ENCODE measurements at places on chromosomes 3 and 15. TPM values are rescaled to one million over a fixed set of nuclear protein-coding genes. Genes with fewer than 3 reads are reported as not detected.

SI gene
- not detected for total RNA-seq

CCR8 gene
- total RNA-seq: not detected

KCNMB3 gene
- total RNA-seq: 28.3 TPM

JMJD7 gene
- 9.2 TPM for total RNA-seq

ACTC1 gene
- not detected for total RNA-seq

ATOSA gene
- 255 TPM for total RNA-seq

AMIGO3 gene
- 3.8 TPM for total RNA-seq

SERINC4 gene
- total RNA-seq: not detected

IL17RB gene
- total RNA-seq: not detected

NR2E3 gene
- not detected for total RNA-seq

RBP2 gene
- not detected for total RNA-seq

IL20RB gene
- total RNA-seq: 1.1 TPM

XCR1 gene
- total RNA-seq: not detected

UPK1B gene
- not detected for total RNA-seq

TMCC1 gene
- 14.1 TPM for total RNA-seq

NR1I2 gene
- 3.8 TPM for total RNA-seq

CPN2 gene
- not detected for total RNA-seq

LEKR1 gene
- 6.4 TPM for total RNA-seq

ZNF660 gene
- total RNA-seq: 11.1 TPM

GOLGA8O gene
- total RNA-seq: not detected

GRK7 gene
- total RNA-seq: not detected

TIPIN gene
- 16.5 TPM for total RNA-seq

INSYN1 gene
- not detected for total RNA-seq

GCNT3 gene
- not detected for total RNA-seq

CHAC1 gene
- 45.5 TPM for total RNA-seq

ZKSCAN7 gene
- 7.3 TPM for total RNA-seq

ERICH6 gene
- total RNA-seq: not detected

TMEM207 gene
- total RNA-seq: not detected

IGSF10 gene
- not detected for total RNA-seq

DNA sequence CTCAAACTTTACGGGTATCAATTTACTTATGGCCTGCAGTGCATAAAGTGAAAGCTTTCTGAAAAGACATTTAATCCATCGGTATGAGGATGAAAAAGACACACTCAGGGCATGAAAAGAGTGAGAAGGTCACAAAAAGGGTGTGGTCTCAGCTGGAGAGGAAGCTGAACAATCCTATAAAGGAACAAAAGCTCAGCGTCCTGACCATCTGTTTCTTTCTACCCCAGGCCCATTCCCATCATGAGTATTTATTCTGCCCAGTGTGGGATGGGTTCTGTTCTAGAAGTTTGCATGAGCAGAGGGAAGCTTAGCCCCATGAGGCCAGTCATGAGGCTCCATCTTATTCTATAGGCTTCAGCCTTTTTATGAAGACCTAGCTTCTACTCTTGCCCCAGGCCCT is 144.6 kb downstream of the LPP start:
- no peak for DNase-seq

- DNase-seq: no peak
These were observed 208.6 kb downstream of the GAP43 start for GRCh38 chr3:115831864-115832263.

DNA sequence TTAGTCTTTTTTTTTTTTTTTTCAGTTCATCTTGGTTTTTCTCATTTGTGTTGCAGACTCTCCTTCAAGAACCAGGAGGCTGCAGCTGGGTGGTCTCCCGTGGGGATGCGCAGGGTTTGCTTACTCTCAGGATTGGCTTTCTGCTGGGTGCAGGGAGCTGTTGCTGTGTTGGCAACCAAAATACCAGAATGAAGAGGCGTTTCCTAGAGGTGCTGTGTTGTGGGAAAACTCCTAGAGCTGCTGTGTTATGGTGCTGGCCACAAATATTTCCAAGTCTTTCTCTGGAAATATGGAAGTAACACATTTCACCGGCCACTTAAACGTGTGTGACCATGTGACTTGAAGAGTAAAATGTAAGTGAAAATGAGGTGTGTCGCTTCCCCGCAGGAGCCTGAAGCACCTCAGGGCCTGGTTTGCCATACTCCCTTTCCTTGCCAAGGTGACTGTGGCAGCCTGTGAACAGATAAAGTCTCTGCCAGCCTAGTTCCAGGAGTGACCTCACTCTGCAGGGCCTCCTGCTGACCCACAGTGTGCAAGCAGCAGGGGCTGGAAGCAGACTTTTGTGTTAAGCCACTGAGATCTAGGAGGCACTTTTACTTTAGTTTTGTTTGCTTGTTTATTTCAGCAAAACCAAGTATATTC is 258.9 kb downstream of the ADAMTS17 start:
- no peak for DNase-seq

GRCh38 chr15:89442671-89443307 is 53.6 kb downstream of the RHCG start:
- peak; percentile 94 for DNase-seq

DNA sequence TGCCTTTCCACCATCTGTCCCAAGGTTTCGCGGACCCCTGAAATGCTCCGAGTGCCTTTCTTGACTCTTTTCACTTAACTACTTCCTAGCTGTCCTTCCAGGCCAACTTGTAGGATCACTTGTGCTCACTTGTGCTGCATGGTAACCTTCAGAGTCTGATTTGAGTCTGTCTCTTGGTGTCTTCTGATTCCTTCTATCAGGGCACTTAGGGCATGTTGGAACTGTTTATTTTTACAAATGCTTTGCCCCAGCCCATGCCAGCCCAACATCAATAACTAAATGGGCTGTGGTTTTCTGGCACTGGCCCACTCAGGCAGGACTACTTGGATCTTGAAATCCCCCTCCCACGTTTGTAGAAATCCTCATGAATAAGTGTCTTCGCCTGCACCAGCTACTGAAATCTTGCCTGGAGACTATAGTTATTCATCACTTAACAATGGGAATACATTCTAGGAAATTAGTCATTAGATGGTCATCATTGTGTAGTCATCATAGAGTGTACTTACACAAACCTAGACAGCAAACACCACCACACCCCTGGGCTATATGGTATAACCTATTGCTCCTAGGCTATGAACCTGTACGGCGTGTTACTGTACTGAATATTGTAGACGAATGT is 123.1 kb upstream of the STRIT1 start:
- no peak for DNase-seq

- no peak for DNase-seq
These were observed 1.0 kb upstream of the ZNF620 start for GRCh38 chr3:40504636-40505430.

- peak; percentile 29 for DNase-seq
These were observed 174.4 kb upstream of the THBS1 start for GRCh38 chr15:39406485-39406884.

GRCh38 chr15:76932135-76932966 is 802 bp downstream of the RCN2 start:
- DNase-seq: peak; percentile 59

- DNase-seq: no peak
These were observed 109.3 kb upstream of the MME start for GRCh38 chr3:154970797-154971196.

DNA sequence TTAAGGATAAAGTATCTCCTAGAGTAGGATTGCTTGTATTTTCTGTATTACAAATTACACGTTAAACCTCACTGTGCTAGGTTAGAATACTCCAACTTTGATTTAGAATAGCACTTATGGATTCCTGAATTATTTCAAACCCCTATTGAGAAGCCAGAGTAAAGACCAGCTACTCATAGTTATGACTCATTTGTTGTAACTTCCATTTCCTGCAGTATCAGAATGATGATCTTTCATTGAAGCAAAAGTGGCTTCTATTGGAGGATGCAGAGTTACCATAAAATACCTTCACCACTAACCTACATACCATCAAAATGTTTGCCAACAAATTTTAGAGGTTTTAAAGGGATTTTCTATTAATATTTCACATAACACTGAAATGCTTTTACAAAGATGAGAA is 1322.7 kb upstream of the ALCAM start:
- no peak for DNase-seq

GRCh38 chr15:72358650-72359171 is 17.1 kb downstream of the HEXA start:
- no peak for DNase-seq

GRCh38 chr3:88149101-88149508 is 654 bp upstream of the C3orf38 start:
- DNase-seq: no peak

- no peak for DNase-seq
These were observed 17.9 kb upstream of the NR2C2 start for GRCh38 chr3:14929310-14930074.

GRCh38 chr15:70768257-70768883 is 5.0 kb upstream of the UACA start:
- no peak for DNase-seq

- DNase-seq: peak; percentile 44
These were observed 122.5 kb downstream of the LEKR1 start for GRCh38 chr3:156948402-156949210.

- DNase-seq: no peak
These were observed 169.5 kb upstream of the CNTN6 start for GRCh38 chr3:923161-923910.

DNA sequence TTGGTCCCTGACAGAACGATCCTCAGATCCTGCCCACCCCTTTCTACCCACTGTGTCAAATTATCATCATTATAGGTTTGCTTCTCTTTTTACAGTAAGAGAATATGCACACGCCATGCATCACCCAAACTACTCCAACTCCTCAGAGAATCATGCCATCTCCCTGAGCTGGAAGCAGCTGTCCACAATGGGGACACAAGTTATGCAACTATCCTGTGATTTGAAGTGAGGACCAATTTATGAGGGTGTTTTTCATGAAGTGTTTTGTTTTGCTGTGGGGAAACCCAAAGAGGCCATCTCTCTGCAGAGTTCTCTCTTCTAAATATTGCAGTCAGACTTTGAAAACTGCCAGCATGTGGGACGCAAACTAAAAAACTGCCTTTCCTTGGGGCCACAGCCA is 35.8 kb upstream of the TNFSF10 start:
- no peak for DNase-seq

DNA sequence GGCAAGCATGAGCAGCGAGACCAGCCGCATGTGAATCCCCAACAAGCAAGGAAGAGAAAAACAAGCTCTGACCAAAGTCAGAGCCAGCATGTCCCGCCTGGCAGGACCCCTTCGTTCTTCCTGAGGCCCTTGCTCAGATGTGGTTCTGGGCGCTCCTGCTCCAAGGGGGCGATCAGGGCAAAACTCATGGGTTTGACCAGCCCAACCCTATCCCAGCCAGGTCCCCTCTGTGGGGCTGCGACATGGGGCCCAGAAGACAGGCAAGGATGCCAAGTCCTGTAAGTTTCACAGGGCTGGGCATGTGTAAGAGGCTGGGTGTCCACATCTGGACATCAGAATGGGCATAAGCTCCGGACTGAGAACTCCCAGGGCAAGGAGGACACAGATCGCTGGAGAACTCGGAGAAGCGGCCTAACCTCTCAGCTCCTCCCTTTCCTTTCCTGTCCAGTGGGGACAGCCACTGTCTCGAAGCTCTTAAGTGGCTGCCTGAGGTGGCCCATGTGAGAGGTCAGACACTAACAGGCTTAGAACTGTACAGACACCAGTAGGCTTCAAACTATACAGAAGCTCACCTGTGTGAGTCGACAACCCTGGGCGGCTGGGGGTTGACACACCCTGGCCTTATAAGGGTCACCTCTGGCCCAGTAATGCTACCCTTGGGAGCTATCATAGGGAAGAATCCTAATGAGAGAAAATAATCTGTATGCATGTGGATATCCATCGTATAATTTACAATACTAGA is 48.9 kb downstream of the XXYLT1 start:
- DNase-seq: no peak

GRCh38 chr3:34683851-34684250 is 885.4 kb downstream of the PDCD6IP start:
- peak; percentile 89 for DNase-seq

GRCh38 chr3:64808061-64808460 is 120.3 kb upstream of the ADAMTS9 start:
- DNase-seq: no peak

GRCh38 chr3:19220311-19220710 is 72.0 kb downstream of the KCNH8 start:
- no peak for DNase-seq

- no peak for DNase-seq
These were observed 75.3 kb downstream of the P2RY1 start for GRCh38 chr3:152910211-152910610.

- no peak for DNase-seq
These were observed 1.2 kb downstream of the DUOX2 start for GRCh38 chr15:45112591-45113379.

DNA sequence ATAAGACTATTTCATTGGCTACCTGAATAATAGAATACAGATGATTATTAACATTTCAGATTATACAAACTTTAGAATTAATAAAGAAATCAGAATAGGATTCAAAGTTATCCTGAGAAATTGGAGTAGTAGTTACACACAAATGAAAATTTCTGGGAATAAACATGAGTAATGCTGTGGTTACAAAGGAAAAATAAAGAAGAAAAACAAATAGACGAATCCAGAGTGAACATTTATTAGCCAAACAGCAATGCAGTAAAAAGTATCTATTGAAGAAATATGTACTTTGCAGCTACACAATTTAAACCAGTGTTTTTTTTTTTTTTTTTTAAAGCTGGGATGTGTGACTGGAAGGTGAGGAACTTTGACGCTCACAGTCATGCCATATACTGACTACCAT is 1159.2 kb downstream of the TUSC7 start:
- DNase-seq: no peak

DNA sequence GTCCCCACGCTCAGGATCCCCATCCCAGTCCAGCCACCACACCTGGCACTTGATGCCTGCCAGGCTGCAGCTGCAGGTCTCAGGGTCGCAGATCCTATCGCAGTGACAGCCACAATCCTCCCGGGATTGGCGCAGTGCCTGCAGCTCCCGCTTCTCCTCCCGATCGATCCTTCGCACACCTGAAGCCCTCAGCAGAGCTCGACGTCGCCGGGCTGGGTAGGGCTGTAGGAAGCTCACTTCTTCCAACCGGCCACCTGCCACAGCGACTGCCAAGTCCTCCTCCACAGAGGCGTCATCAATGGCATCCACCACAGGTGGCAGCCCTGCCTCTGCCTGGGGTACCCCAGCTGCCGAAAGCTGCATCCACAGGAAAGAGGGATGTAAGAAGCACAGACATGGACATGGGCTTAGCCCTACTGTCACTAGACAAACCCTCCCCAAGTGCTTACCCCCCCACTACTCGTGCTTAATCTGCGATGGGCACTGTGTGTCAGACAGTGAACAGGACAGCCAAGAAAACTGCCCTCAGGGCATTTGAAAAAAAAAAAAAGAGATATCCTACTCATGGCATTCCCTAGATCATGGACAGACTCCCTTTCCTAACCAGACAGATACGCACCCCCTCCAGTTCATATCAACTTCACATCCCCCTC is 9.2 kb downstream of the CSRNP1 start:
- no peak for DNase-seq

- no peak for DNase-seq
These were observed 349.2 kb upstream of the CCDC54 start for GRCh38 chr3:107028086-107028485.

DNA sequence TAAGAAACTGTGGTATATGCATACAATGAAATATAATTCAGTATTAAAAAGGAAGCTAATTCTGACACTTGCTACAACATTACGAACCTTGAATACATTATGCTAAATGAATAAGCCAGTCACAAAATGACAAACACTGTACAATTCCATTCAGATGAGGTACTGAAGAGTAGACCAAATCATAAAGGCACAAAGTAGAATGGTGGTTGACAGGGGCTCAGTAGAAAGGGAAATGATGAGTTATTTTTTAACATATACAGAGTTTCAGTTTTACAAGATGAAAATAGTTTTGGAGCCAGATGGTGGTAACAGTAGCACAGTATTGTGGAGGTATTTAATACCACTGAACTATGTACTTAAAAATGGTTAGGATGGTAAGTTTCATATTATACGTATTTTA is 254.6 kb upstream of the RBMS3 start:
- DNase-seq: no peak

- no peak for DNase-seq
These were observed 174.6 kb downstream of the ANXA2 start for GRCh38 chr15:60223176-60223575.

Measured in Karpas-422 (cell line).